ENCODE measurements at places on chromosomes 5 and 9. TPM values are rescaled to one million over a fixed set of nuclear protein-coding genes. Genes with fewer than 3 reads are reported as not detected.

ARL14EPL gene
- total RNA-seq = 0.89 TPM

SLC34A1 gene
- not detected for total RNA-seq

PCDHB4 gene
- total RNA-seq = 0.12 TPM

F12 gene
- 0.50 TPM for total RNA-seq

PCDHGA10 gene
- total RNA-seq = 5.2 TPM

PIP5K1B gene
- under 0.01 TPM for total RNA-seq

HRCT1 gene
- total RNA-seq = 0.25 TPM

SPINK1 gene
- total RNA-seq = 0.33 TPM

GLT6D1 gene
- not detected for total RNA-seq

ADCY2 gene
- under 0.01 TPM for total RNA-seq

LCN12 gene
- total RNA-seq = 0.12 TPM

GRM6 gene
- total RNA-seq = not detected

SPATA31D1 gene
- 0.25 TPM for total RNA-seq

ZNF483 gene
- 1.9 TPM for total RNA-seq

IGIP gene
- 8.2 TPM for total RNA-seq

FAXDC2 gene
- total RNA-seq = 4.5 TPM

SPATA31D4 gene
- total RNA-seq = under 0.01 TPM

GABRA6 gene
- not detected for total RNA-seq

FOXD4 gene
- total RNA-seq = not detected

TMCO6 gene
- total RNA-seq = 12.1 TPM

GABRP gene
- total RNA-seq = not detected

ANGPTL2 gene
- total RNA-seq = 24.1 TPM

LHX6 gene
- under 0.01 TPM for total RNA-seq

PCDHA1 gene
- under 0.01 TPM for total RNA-seq

RELL2 gene
- 4.9 TPM for total RNA-seq

ANXA2R gene
- total RNA-seq = 2.1 TPM

CPLANE1 gene
- 21.0 TPM for total RNA-seq

TMEM232 gene
- total RNA-seq = 2.0 TPM

QSOX2 gene
- total RNA-seq = 19.0 TPM

PLPP7 gene
- 7.9 TPM for total RNA-seq

LRRC70 gene
- 1.4 TPM for total RNA-seq

ABO gene
- total RNA-seq = not detected

GABRB2 gene
- under 0.01 TPM for total RNA-seq

WDR38 gene
- not detected for total RNA-seq

TUSC1 gene
- 10.4 TPM for total RNA-seq

PCDHGC5 gene
- total RNA-seq = 2.9 TPM

LMNB1 gene
- total RNA-seq = 101 TPM

DMRTA1 gene
- total RNA-seq = 1.5 TPM

RORB gene
- total RNA-seq = 6.0 TPM

PRRT1B gene
- not detected for total RNA-seq

CKMT2 gene
- 25.2 TPM for total RNA-seq

GPBP1 gene
- 80.3 TPM for total RNA-seq
